H9 (cell line): ENCODE measurements at places on chromosomes 7 and 10. TPM values are rescaled to one million over a fixed set of nuclear protein-coding genes. Genes with fewer than 3 reads are reported as not detected.

- DNase-seq = no peak
Observed at GRCh38 chr10:133294189-133294588, 14.5 kb downstream of the TUBGCP2 start.

ATOH7 gene
- 0.20 and 0.29 TPM in 2 replicates for total RNA-seq

GRCh38 chr7:35697414-35698175, 2.7 kb upstream of the HERPUD2 start:
- DNase-seq = no peak

MDFIC gene
- total RNA-seq = 2.0 and 2.1 TPM in 2 replicates

NDUFB2 gene
- total RNA-seq = 177 and 185 TPM in 2 replicates

DNA sequence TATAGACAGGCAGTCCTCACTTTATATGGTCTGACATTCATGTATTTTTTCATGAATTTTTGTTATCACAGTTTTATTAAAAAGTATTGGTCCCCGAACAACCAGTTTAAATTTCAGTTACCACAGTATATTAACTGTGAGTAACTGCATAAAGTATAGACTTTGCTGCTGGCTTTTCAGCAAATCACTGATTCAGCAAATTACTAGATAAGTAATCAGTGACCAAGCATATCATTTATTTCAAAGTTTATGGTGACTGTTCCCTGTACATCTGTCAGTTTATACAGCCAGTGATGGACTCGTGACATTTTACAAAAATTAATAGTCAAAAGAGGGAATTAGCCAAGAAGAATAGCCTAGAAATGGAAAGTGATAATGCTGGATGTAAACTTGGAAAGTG, 266.7 kb upstream of the CHRM2 start:
- DNase-seq = no peak

- DNase-seq = no peak
Observed at GRCh38 chr10:99855479-99856071, 73.1 kb downstream of the ABCC2 start.

DNA sequence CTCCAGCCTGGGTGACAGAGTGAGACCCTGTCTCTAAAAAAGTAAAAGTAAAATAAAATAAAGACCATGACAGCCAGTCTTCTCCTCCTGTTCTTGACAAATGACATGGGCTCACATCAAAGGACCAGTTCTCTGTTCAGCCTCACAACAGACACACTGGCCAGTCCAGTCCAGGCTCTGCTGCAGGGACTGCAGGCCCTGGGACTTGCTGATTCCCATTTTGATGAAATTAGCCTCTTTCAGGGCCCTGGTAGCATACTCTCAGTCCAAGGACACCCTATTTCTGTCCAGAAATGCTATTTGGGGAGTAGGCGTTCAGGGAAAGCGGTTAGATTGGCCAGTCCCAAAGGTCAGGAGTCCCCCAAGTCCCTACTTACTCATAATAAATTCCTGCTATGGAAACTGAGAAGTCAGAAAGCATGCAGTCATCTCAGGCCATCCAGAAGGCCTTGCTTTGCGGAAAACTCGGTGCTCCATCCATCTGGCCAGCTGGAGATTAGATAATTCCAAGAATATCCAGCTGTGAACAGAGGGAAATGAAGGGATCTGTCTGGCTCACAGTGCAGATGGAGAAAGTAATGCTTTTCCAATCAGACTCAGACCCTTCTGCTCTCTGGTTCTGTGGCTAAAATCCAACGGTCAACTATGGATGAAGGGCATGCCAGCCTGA, 74.4 kb downstream of the RAB11FIP2 start:
- DNase-seq = no peak

DNA sequence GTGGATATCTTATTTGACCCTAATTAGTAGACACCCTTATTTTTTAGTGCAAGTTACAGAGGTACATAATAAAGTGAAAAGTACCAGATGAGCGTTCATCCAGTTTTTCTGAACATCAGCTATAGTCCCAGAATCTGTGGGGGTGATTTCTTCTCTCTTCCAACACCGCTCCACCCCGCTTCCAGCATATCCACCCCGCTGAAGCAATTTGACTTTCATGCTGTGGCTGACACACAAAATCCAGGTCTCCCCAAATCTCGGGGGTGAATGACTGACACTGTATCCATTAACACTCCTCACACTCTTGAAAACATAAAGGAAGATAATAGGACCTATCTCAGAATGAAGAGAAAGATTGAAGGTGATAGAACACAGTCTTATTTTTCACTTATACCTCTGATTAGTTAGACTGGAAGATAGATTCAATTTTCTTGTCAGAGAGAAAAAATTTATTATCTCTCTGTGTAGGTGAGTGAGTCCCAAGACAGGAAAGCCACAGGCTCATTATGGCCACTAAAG, 143.4 kb downstream of the ANLN start:
- DNase-seq = no peak

TAS2R5 gene
- total RNA-seq = 0.83 and 0.92 TPM in 2 replicates

DNA sequence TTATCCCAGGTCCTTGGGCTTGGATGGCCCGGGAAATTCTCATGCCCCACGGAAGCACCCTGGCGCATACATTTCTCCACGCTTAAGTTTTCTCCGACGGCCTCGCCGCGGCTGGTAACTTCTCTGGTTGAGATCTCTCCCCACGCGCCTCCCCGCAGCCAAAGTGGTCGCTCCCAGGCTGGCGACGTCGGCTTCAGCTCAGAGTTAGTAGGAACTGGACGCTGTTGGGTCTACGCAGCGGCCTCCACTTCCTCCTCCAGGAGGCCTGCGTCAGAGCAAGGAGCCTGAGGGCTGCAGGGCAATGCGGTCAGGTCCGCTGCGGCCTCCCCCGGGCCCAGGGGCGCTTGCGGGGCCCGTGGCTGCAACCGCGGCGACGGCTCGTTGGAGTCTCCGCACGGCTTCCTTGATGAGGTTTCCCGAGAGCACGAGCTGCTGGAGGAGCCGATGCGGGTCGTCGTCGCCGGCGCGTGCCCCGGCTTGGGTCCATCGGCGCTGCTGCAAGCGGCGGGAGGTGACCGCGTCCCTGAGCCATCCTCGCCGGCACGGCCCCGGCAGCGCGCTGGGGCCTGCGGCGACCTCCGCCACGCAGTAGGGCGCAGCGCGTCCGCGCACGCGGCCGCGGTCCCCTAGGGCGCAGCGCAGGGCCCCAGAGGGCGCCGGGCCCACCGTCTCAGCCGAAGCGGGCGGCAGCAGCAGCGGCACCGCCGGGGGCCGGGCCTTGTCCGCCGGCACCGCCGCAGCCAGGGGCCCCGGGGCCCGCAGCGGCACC, 744 bp downstream of the FRAT2 start:
- DNase-seq = peak; percentile 56

GRCh38 chr7:15783987-15784693, 97.7 kb upstream of the MEOX2 start:
- peak; percentile 34 for DNase-seq

FAM200A gene
- 7.8 and 8.7 TPM in 2 replicates for total RNA-seq

XRCC2 gene
- 21.1 and 22.8 TPM in 2 replicates for total RNA-seq

TMEM139 gene
- 0.85 and 1.1 TPM in 2 replicates for total RNA-seq

- no peak for DNase-seq
Observed at GRCh38 chr10:1595726-1596125, 141.6 kb downstream of the ADARB2 start.

GRCh38 chr7:87797798-87798403, 78.3 kb downstream of the SLC25A40 start:
- no peak for DNase-seq

DNA sequence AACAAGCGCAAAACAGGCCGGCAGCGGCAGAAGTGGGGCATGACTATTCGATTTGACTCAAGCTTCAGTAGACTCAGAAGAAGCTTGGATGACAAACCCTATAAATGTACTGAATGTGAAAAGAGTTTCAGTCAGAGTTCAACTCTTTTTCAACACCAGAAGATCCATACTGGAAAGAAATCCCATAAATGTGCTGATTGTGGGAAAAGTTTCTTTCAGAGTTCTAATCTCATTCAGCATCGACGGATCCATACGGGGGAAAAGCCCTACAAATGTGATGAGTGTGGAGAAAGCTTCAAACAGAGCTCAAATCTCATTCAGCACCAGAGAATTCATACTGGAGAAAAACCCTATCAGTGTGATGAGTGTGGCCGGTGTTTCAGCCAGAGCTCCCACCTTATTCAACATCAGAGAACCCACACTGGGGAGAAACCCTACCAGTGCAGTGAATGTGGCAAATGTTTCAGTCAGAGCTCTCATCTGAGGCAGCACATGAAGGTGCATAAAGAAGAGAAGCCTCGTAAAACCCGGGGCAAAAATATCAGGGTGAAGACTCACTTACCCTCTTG, 2.8 kb downstream of the ZNF22 start:
- DNase-seq = no peak

- DNase-seq = no peak
Observed at GRCh38 chr10:6487920-6488319, 92.2 kb downstream of the PRKCQ start.

MOGAT3 gene
- 0.11 and 0.15 TPM in 2 replicates for total RNA-seq

GRCh38 chr10:121450247-121450646, 148.0 kb downstream of the FGFR2 start:
- no peak for DNase-seq

DNA sequence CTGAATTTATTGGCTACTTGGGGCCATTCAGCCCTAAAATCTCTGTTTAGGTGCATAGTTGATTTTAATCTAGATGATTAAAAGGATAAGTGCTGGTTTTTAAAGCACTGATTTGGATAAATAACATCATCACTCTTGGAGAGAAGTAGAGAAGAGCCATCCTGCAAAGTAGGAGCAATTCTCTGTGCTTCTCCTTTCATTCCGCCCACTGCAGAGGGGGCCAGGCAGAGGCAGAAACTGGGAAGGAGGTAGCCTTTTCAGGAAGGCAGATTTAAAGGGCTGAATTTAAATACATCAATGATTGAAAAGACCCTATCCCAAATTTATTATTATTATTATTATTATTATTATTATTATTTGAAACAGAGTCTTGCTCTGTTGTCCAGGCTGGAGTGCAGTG, 14.1 kb downstream of the MAP3K8 start:
- no peak for DNase-seq

GRCh38 chr10:67763499-67764011, 67.6 kb upstream of the CTNNA3 start:
- peak; percentile 79 for DNase-seq

CTAGE4 gene
- 4.8 and 6.2 TPM in 2 replicates for total RNA-seq

- DNase-seq = no peak
Observed at GRCh38 chr7:58086871-58087535, 637.0 kb downstream of the ZNF716 start.

DNA sequence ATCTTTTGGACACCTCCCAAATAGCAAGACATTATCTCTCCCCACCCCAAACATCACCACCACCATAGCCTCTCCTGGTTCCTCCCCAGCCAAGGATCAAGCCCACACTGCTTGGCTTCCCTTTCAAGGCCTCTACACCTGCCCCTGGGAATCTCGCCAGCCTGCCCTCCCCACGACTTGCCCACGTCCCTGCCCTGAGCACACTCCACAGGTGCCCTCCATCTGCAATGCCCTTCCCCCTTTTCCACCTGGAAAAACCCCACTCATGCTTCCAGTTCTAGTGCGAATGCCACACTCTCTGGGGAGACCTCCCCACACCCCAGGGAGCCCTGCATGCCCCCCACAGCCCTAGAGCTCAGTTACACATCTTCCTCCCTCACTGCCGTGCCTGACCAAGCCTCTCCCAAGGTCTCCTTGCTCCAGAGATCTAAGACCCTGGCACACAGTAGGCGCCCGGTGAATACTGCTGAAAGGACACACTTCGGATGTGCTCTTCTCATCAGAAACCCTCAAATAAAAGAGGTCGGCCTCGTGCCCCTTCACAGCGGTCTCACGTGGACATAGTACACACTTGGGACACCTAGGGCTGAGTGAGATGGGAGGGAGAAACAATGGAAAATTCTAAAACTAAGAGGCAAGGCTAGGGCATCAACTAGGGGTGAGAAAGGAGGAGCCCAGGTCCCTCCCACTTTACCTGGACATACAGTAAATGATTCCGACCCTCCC, 91.4 kb downstream of the DLG5 start:
- no peak for DNase-seq
